CD8-positive, alpha-beta memory T cell (primary cell): ENCODE measurements at places on chromosomes 1 and 21. TPM values are rescaled to one million over a fixed set of nuclear protein-coding genes. Genes with fewer than 3 reads are reported as not detected.
A peak's percentile ranks its signal among the peaks of the same experiment; 100 is the strongest.

DNA sequence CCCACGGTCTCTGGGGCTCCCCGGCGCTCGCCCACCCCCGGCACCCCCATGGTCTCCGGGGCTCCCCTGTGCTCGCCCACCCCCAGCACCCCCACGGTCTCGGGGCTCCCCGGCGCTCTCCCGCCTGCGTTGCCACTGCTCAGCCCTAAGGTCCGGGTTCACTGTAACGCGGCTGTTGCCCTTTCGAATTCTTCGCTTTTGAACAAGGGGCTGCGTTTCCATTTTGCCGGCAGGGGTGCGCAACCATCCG, 5.2 kb upstream of the FTCD start:
- H3K4me1 ChIP-seq: no peaks in the 10 kb centered on the region
- H3K4me3 ChIP-seq: no peak overlapping the region
- no peaks in the 10 kb centered on the region for H3K27me3 ChIP-seq
- no peak overlapping the region for H3K27ac ChIP-seq
- DNase-seq: no peak

DNA sequence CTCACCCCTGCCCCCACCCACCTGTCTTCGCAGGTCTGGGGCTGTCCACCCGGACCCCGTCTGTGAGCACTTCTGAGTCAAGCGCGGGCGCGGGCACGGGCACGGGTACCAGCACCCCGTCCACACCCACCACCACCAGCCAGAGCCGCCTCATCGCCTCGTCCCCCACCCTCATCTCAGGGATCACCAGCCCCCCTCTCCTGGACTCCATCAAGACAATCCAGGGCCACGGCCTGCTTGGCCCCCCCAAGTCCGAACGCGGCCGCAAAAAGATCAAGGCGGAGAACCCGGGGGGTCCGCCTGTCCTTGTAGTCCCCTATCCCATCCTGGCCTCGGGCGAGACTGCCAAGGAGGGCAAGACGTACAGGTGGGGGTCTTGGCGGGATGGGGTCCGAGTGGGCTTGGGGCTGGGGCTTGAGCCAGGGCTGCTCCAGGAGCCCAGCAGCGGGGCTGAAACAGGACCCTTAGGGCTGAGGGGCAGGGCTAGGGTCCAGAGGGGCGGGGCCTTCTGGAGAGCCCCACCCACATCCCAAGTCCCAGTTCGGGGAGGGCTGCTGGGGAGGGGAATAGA, 23.9 kb downstream of the ZNF362 start:
- H3K4me3 ChIP-seq: no peak overlapping the region
- no peak for DNase-seq
- H3K27ac ChIP-seq: no peak overlapping the region
- H3K27me3 ChIP-seq: no peaks in the 10 kb centered on the region

GRCh38 chr1:185104083-185104482, 52.7 kb downstream of the TRMT1L start:
- no peaks in the 10 kb centered on the region for H3K4me1 ChIP-seq
- no peak overlapping the region for H3K27ac ChIP-seq
- H3K27me3 ChIP-seq: no peaks in the 10 kb centered on the region
- no peak for DNase-seq

DNA sequence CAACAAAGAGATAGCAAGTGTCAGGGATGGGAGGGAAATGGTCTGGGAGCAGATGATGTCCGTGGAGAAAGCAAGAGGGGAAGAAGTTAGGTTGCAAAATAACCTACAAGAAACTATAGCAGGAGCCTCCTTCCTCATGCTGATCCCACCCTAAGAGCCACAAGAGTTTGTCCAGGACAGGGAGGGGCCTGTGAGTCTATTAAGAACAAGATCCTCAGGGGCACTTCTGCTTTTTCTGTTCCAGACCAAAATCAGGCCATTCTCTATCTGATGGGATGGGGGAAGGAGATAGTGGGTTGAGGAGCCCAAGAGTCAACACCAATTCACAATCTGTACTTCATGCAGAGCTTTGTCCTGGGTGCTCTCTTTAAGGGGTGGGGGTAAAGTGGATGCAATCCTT, 7.7 kb upstream of the ATP1A4 start:
- no peak overlapping the region for H3K4me3 ChIP-seq
- no peaks in the 10 kb centered on the region for H3K36me3 ChIP-seq
- DNase-seq: no peak
- H3K27me3 ChIP-seq: no peaks in the 10 kb centered on the region
- H3K4me1 ChIP-seq: no peaks in the 10 kb centered on the region

- H3K4me1 ChIP-seq: no peaks in the 10 kb centered on the region
- peaks cover 15% of the 10 kb centered on the region for H3K36me3 ChIP-seq
- no peak overlapping the region for H3K4me3 ChIP-seq
Observed at GRCh38 chr1:10108948-10109708, 76.4 kb downstream of the UBE4B start.

- peak; percentile 41 for DNase-seq
- no peaks in the 10 kb centered on the region for H3K36me3 ChIP-seq
- no peaks in the 10 kb centered on the region for H3K27me3 ChIP-seq
Observed at GRCh38 chr1:201792534-201793305, 36.2 kb upstream of the IPO9 start.

- H3K27me3 ChIP-seq: no peaks in the 10 kb centered on the region
- H3K4me3 ChIP-seq: no peak overlapping the region
- DNase-seq: no peak
- H3K4me1 ChIP-seq: no peaks in the 10 kb centered on the region
Observed at GRCh38 chr1:57393058-57393584, 30.7 kb downstream of the DAB1 start.

DNA sequence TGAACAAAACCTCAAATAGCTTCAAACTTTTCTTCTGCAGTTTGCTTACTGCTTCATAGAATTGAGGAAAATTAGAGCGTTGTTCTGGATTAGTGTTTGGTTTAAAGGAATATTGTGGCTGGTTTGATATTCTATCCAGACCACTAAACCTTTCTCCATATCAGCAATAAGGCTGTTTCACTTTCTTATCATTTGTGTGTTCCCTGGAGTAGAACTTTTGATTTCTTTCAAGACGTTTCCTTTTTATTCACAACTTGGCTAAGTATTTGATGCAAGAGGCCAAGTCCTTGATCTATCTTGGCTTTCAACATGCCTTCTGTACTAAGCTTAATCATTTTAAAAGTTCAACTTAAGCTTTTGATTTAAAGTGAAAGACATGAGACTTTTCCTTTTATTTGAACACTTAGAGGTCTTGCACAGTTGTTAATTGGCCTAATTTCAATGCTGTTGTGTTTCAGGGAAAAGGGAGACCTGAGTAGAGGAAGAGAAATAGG, 359.1 kb downstream of the S1PR1 start:
- H3K36me3 ChIP-seq: no peaks in the 10 kb centered on the region
- no peak overlapping the region for H3K27ac ChIP-seq
- no peak overlapping the region for H3K4me3 ChIP-seq
- no peaks in the 10 kb centered on the region for H3K4me1 ChIP-seq
- no peaks in the 10 kb centered on the region for H3K27me3 ChIP-seq
- DNase-seq: no peak

DNA sequence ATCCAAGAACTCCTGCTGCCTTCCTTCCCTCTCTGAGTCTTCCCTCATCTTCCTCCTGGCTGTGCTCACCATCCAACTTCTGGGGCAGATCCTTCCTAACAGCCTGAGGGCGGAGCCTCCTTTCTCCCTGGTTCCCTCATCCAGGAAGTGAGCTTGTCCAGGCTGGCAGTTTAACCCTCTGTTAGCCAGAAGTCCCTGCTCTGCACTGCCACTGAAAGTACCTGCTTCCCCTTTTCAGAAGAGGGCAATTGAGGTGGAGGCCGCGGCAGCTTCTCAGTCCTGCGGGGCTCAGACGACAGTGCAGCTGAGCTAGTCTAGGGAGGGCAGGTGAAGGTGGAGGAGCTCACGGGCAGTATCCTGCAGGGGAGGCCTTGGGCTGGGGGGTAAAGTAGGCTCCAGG, 149.1 kb downstream of the FCRL5 start:
- H3K36me3 ChIP-seq: no peaks in the 10 kb centered on the region
- no peak overlapping the region for H3K27ac ChIP-seq
- no peaks in the 10 kb centered on the region for H3K27me3 ChIP-seq
- no peak overlapping the region for H3K4me3 ChIP-seq
- no peak for DNase-seq

DNA sequence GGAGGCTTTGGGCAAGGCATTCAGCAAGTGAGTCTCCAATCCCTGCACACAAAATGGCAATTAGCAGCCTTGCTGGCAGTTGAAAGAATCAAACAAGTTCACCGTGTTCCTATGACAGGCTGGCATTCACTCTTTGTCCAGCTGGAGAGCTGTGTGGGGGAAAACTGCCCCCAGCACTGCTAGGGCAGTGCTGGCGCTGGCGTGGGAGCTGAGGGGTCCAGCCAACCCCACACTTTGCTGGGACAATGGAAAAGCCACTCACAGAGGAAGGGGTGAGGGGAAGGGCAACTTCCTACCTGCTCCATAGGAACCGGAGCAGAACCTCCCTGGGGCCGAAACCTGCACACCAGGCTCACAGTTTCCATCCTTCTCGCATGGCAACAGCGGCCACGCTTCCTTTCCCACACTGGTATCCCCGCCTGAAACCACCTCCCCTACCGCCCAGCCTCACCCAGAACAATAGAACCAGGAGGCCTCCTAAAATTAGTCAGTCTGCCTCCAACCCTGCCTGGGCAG, 26.7 kb upstream of the KCNN3 start:
- H3K4me3 ChIP-seq: no peak overlapping the region
- no peaks in the 10 kb centered on the region for H3K4me1 ChIP-seq
- no peak overlapping the region for H3K27ac ChIP-seq
- H3K27me3 ChIP-seq: no peaks in the 10 kb centered on the region
- H3K36me3 ChIP-seq: no peaks in the 10 kb centered on the region

Gene CLCA2
- not detected for total RNA-seq

- no peak overlapping the region for H3K27ac ChIP-seq
- no peaks in the 10 kb centered on the region for H3K4me1 ChIP-seq
- H3K36me3 ChIP-seq: no peaks in the 10 kb centered on the region
- H3K27me3 ChIP-seq: no peaks in the 10 kb centered on the region
- no peak for DNase-seq
- no peak overlapping the region for H3K4me3 ChIP-seq
Observed at GRCh38 chr1:94591823-94592570, 50.4 kb upstream of the F3 start.

Gene TMPRSS3
- total RNA-seq: 19.6 TPM

DNA sequence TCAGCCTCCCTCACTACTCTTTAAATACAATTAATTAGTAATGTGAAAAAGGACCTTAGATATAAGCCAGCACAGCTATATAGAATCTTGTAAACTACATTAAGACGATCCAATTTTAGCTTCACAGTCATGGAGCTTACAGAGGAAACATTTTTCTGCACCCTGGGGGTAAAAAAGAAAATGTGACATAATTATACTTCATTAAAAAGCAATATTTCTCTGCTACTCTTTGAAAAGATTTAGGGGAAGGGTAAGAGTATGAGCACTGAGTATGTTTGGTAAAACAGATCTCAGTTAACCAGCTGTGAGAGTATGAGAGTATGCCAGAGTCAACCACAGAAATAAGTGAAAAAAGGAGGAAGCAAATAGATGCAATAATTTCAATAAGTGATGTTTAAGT, 1415.9 kb downstream of the PLA2G4A start:
- no peaks in the 10 kb centered on the region for H3K36me3 ChIP-seq
- H3K27ac ChIP-seq: no peak overlapping the region
- no peaks in the 10 kb centered on the region for H3K4me1 ChIP-seq
- no peaks in the 10 kb centered on the region for H3K27me3 ChIP-seq
- no peak overlapping the region for H3K4me3 ChIP-seq

GRCh38 chr1:202034683-202035462, 24.5 kb downstream of the ELF3 start:
- H3K27ac ChIP-seq: no peak overlapping the region
- H3K4me3 ChIP-seq: no peak overlapping the region
- DNase-seq: no peak
- no peaks in the 10 kb centered on the region for H3K36me3 ChIP-seq
